ENCODE measurements at places on chromosomes 12 and 14.
A peak's percentile ranks its signal among the peaks of the same experiment; 100 is the strongest.

- no peak for DNase-seq
These were observed 6.9 kb downstream of the KRT4 start for GRCh38 chr12:52806821-52807543.

DNA sequence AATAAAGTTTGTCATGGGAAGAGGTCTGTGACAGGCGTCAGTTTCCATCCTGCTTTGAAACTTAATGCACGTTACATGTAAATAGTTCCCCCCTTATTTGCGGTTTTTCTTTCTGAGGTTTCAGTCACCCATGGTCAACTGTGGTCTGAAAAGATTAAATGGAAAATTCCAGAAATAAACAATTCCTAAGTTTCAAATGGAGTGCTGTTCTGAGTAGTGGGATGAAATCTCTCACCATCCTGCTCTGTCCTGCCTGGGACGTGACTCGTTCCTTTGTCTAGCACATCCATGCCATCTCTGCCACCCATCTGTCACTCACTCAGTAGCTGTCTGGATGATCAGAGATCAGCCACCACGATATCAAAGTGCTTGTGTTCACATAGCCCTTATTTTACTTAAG, 51.3 kb upstream of the DICER1 start:
- no peak for DNase-seq

- DNase-seq: no peak
These were observed 58.1 kb upstream of the NUDT4 start for GRCh38 chr12:93319523-93320050.

DNA sequence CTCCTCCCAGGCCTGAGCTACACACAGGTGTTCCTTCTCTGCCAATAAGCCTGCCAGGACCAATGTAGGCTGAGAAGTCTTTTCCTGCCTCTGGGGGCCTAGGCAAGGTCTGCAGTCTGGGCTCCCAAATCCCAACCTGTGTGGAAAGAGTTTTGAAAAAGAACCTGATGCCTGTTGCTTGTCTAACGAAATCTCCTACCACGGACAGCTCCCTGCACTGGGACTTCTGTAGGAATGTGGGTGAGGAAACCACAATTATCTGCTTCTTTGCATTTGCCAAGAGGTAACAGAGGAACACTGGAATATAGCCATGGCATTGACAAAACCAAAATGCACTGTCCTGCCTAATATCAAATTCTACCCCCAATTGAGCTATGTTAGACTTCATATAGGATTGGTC, 877.0 kb upstream of the TMEM132C start:
- DNase-seq: no peak

- no peak for DNase-seq
These were observed 136.1 kb downstream of the PAPOLA start for GRCh38 chr14:96638041-96638855.

GRCh38 chr12:76226397-76226796, 121.8 kb downstream of the BBS10 start:
- no peak for DNase-seq

- DNase-seq: peak; percentile 58
These were observed 1.4 kb upstream of the DNAJC14 start for GRCh38 chr12:55830601-55831446.

- no peak for DNase-seq
These were observed 190.8 kb upstream of the TMEM132C start for GRCh38 chr12:128076188-128076587.

DNA sequence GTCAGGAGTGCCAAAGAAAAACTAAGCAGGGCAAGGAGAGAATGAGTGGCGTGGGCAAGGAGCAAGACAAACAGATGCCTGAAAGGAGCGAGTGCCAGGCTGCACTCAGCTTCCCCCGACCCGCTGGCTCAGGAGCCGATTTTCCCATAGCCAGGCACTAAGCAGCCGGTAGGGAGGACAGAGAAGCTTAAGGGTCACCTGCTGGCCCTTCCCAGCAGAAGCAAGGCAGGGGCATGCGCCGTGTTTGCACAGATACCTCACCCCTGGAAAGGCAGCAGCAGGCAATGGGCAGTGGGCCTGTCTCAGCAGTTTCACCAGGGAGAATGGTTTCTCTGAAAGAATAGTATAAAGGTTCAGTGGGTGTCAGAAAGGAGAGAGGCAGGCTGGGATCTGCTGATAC, 104.9 kb upstream of the FKBP4 start:
- DNase-seq: no peak

DNA sequence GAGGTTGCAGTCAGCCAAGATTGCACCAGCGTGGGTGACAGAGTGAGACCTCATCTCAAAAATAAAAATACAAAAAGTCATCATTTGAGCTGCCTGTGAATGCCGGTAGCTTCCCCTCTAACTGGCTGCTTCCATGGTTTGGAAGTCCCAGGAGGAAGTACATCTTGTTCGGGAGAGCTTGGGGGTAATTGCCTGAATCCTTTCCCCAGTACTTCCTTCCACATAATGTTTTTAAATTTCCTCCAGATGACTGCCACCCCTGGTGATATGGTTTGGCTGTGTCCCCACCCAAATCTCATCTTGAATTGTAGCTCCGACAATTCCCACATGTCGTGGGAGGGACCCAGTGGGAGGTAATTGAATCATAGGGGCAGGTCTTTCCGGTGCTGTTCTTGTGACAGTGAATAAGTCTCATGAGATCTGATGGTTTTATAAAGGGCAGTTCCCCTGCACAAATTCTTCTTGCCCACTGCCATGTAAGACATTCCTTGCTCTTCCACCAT, 87.2 kb downstream of the SPRING1 start:
- DNase-seq: no peak

- no peak for DNase-seq
These were observed 53.5 kb upstream of the RNU6-8 start for GRCh38 chr14:32256576-32256975.

GRCh38 chr12:64991121-64991611, 129.9 kb downstream of the WIF1 start:
- no peak for DNase-seq

GRCh38 chr12:8581098-8581784, 31.4 kb downstream of the AICDA start:
- DNase-seq: no peak

- DNase-seq: no peak
These were observed 62.8 kb downstream of the HRK start for GRCh38 chr12:116818341-116818856.

DNA sequence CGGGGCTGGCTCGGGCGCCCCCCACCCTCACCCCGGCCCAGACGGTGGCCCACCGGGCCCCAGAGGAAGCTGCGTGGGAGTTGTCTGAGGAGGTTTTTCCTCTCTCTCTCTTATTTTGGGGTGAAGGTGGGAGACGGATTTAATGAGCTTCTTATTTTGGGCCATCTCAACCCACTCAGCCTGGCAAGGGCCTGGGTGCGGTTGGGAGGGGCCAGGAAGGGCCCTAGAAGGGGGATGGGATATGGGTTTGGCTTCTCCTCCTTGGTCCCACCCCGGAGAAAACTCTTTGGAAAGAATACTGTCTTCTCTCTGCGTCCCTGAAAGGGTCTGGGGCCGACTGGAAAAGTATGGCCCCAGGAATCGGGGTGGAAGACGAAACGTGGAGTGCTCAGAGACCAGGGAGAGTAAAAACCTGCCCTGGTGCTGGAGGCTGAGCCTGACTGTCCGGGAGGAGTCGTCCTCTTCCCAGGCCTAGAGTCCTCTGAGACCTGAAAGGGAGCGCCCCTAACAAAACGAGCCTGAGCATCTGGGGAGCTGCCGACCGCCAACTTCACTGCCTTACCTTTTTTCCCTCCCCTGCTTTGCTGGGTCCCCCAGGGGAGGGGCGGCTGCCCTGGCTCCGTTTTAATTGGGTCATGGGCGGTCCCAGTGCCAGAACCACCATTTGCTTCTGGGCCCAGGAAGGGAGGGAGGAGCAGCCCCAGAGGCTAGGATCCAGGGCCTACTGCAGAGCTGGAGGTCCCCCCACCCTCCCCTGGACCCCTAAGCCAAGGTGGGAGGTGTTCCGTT, 1.6 kb downstream of the MMP14 start:
- DNase-seq: no peak

- no peak for DNase-seq
These were observed 34.7 kb downstream of the COX8C start for GRCh38 chr14:93381644-93382043.

DNA sequence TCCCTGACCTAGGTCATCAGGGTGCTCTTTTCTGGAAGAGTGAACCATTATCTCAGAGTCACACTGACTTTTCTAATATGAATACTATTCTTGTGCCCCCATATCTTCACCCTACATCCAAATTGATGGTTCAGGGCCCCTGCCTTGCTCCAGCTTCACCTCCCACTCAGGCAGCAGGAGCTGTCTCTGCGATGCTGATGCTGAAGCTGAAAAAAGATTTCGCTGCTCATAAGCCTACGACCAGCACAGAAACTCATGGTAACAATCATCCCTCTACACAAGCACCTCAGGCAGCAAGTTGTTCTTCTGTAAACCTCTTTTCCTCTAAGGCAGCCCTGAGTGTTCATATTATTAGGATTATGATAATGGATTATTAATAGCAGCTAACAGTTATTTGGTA, 3.2 kb downstream of the ARF3 start:
- DNase-seq: no peak

- DNase-seq: no peak
These were observed 2.7 kb downstream of the MYO1A start for GRCh38 chr12:57046947-57047890.

GRCh38 chr12:25883026-25883916, 75.2 kb upstream of the RASSF8 start:
- no peak for DNase-seq

DNA sequence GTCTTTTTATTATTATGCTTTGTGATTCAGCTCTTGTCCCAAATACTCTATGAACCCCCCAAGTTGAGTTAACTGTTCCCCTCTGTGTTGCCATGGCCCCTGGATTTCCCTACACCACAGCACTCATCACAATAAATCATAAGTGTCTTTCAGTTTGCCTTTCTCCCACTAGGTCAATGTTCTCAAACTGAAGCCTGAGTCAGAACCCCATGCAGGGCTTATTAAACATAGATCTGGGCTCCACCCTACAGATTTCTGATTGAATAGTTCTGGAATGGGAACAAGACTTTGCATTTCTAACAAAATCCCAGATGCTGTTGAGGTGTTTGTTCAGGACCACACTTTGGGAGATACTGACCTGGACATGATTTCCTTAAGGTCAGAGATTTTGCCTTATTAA, 199.4 kb downstream of the TBX5 start:
- DNase-seq: no peak

DNA sequence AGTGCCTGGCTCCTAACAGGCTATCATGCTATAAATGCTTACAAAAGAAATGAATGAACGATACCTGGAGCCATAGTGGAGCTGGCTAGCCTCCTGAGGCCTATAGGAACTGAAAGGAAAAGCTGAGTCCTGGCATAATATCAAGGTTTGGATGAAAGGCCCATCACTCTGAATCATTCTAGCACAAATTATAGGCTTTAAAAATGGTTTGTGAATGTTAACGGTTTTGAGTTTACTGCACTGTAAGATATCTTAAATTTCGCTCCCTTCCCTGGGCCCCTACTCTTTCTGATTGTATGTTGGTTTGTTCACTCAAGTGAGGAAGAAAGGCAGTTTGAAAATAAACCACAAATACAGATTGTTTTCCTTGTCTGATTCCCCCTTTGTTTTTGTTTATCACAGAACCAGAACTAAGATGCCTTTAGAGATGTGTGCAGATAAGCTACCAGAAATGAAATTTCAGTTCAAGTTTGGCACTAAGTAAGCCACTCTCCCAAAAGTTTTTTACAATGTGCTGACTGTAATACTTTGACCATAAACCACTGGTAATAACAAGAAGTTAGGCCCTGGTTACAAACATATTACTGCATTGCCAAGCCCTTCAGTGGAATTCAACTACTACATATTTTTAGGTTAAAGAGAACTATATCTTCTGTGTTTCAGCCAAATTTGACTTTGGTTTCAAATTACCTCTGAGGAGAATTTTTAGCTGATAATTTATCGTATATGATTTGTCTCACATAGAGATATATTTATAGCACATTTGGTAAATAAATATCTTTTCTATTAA, 89.5 kb downstream of the ALX1 start:
- no peak for DNase-seq

DNA sequence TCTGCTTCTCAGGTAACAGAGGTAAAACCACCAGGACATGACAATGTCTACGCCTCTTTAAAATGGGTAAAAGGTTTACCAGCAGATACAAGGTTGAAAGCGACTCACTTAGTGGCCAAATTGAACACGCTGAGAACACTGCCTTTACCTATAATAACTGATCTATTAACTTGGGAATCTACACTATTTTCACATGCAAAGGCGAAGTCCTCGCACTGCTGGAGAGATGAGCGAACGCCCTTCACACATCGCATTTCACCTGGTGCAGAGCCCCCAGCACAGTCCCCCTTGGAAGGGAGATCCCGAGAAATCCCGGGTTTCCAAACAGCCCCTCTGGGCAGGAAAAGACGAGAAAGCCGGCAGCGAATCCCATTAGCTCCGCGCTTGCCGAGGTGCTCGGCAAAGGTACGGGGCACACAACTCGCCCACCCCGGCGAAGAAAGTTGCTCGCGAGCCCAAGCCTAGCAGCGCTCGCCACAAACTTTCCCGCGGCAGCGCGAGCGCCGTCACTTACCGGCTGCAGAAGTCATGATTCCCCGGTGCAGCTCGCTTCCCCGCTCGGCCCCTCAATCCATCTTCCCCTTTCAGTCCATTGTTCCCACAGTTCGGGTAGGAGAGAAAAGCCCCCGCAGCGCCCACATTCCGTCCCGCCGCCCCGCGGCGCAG, 423 bp downstream of the FGD6 start:
- no peak for DNase-seq

GRCh38 chr14:31529053-31529452, 32.2 kb upstream of the NUBPL start:
- DNase-seq: no peak

DNA sequence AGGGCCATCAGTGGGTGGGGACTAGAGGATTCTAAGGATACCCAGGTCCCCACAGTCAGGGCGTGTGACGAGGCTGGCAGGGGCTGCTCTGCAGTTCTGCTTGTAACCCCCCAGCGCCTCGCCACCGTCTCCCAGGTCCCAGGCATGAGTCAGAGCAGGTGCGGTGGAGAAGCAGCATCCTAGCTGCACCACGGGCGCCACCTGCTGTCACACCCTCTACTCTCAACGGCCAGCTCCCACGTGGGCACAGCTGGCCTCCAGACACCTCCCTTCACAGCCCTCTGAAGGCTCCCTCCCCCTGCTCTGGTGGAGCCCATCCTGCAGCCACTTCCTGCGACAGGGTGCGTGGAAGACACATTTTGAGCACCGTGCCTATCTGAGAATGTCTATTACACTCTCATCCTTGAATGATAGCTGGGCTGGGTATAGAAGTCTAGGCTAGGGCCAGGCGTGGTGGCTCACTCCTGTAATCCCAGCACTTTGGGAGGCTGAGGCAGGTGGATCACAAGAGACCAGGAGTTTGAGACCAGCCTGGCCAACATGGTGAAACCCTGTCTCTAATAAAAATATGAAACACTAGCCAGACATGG, 6.9 kb upstream of the NUDT14 start:
- DNase-seq: no peak

GRCh38 chr12:67648521-67649260, at the start of gene DYRK2:
DYRK2 (plus strand) TSS chr12:67648745; CDS start chr12:67649134, 389 bp downstream.
- peak; percentile 71 for DNase-seq

GRCh38 chr14:93155667-93156066, 29.0 kb downstream of the MOAP1 start:
- DNase-seq: no peak

GRCh38 chr14:70254476-70254961, 65.8 kb upstream of the SLC8A3 start:
- DNase-seq: no peak

- DNase-seq: no peak
These were observed 362 bp upstream of the ACYP1 start for GRCh38 chr14:75064205-75064567.

GRCh38 chr12:106978035-106978800, 8.7 kb downstream of the MTERF2 start:
- DNase-seq: no peak

GRCh38 chr12:126182619-126183236, 1117.5 kb downstream of the AACS start:
- DNase-seq: no peak

GRCh38 chr14:83847102-83847501, 1682.8 kb upstream of the FLRT2 start:
- no peak for DNase-seq

All from GM12892 (cell line).